Stimulated activated CD8-positive, alpha-beta memory T cell treated with anti-CD3 and anti-CD28 coated beads, Interleukin-2, amount 100 ng/mL, for 1 hour (primary cell): ENCODE measurements at places on chromosomes 6 and 20.

DNA sequence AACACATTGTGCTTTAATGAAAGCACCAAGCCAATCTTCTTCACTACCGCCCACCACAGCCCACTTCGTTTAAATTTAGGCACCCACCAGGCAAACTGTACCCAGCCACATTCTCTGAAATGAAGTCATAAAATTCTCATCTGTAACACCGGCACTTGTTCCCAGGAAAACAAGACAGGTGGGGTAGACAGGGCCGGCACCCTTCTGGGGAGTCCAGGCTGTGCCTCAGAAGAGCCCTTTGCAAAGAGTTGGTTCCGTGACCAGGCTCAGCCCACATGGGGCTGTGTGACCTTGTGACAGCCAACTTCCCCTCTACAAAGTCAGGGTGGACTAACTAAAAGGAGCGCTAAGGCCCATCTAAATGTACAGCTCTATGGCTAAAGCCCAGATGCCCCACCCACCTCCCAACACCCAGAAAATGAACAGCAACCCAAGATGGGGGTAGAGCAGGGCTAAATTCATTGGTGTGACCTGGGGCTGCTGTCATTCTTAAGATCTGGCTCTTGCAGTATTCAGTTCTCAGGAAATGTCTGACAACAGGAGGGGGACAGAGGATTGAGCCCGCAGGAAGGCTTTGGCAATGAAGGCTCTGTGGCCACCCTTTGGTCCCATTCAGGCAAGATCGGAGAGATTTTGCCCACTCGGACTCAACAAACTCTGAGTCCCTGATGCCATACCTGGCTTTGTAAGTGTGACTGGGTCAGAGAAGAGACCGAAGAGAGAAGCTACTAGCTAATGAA, 56.7 kb downstream of the TRERF1 start:
- no peak for DNase-seq

DNA sequence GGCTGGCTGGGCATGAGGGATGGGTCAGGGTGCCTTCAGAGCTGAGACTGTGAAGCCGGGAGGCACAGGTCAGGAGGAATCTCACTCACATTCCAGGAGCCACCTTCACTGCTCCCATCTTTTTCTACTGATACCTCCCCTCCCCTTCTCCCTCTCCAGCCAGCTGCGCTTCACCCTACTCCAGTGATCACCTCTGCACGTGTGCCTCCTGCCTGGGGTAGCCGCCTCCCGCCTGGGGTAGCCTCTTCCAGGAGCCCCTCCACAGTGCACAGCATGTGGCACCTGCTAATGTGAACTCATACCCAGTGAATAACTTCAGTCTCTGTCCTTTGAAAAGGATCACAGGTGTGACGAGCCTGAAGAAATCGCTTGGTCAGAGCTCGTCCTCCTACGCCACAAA, 232.6 kb downstream of the TMEM242 start:
- no peak for DNase-seq

GRCh38 chr6:29770306-29770705, 47.1 kb downstream of the HLA-F start:
- DNase-seq: no peak

DNA sequence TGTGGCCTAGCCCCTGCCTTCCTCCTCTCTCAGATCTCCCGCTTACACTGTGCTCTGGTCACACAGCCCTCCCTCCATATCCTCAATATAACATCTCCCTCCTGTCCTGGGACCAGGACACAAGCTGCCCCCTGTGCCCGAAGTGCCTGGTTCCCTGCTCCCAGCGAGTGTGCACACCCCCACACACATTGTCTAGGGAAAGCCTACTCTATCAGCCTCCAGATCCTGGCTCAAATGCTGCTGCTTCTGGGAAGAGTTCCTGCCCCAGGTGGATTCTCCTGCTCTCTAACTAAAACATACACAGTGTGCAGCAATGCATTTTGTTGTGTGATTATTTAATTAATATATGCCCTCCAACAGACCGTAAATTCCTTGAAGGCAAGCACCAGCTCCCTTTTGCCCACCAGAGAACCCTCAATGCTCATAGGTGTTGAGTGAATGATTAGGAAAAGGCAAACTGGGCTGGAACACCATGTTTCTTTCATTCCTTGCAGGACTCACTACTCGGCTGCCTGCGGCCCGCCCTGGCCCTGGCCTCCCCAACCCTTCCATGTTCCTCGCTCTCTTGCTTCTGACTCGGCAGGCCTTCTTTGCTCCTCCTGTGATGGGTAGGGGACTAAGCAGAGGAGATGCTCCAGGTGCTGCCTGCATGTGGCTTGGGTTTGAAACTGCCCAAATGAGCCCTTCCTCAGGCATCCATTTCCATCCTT, 194.6 kb downstream of the ZDHHC14 start:
- DNase-seq: no peak

GRCh38 chr20:11920083-11920482, 2.4 kb downstream of the BTBD3 start:
- no peak for DNase-seq

- no peak for DNase-seq
These were observed 86.5 kb upstream of the SCP2D1 start for GRCh38 chr20:18727032-18727508.

GRCh38 chr20:14960831-14961230, 623.4 kb upstream of the FLRT3 start:
- DNase-seq: no peak
